Psoas muscle (tissue), 8 donors: ENCODE measurements at places on chromosomes 6 and 20. TPM values are rescaled to one million over a fixed set of nuclear protein-coding genes. Genes with fewer than 3 reads are reported as not detected.

DNA sequence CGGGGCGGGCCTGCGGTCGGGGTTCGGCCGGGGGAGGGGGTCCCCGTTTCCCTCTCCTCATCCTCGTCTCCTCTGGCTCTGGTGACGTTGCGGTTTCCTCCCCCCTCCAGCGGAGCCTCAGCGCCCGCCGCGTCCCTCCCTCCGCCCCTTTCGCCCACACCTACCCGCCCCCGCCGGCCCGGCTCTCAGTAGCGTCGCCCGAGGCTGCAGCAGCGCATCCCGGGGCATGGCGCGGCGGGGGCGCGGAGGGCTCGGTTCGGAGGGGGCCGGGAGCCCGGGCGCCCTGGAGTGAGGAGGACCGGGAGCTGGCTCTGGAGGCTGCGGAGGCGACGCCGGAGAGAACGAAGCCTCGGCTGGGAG lies at the start of gene DSE:
DSE (plus strand) TSS at position 188 of the 360 bp plus-strand sequence. CDS start 28,304 bp downstream, outside the sequence.
- H3K27me3 ChIP-seq, result no peaks in the 10 kb centered on the region
- H3K36me3 ChIP-seq, result no peaks in the 10 kb centered on the region
- peak within 1 kb of the TSS; percentile 97 for H3K4me3 ChIP-seq
- H3K27ac ChIP-seq, result peak within 1 kb of the TSS; percentile 95
- peaks cover 7% of the 10 kb centered on the region for H3K4me1 ChIP-seq
- peak; percentile 84 for DNase-seq

- H3K36me3 ChIP-seq, result no peaks in the 10 kb centered on the region
- H3K4me3 ChIP-seq, result no peak overlapping the region
- no peaks in the 10 kb centered on the region for H3K4me1 ChIP-seq
- no peaks in the 10 kb centered on the region for H3K27me3 ChIP-seq
- H3K27ac ChIP-seq, result no peak overlapping the region
Observed at GRCh38 chr6:134363323-134364039, 45.6 kb upstream of the SGK1 start.

- H3K27me3 ChIP-seq, result peaks cover 7% of the 10 kb centered on the region
- no peak overlapping the region for H3K27ac ChIP-seq
- H3K36me3 ChIP-seq, result no peaks in the 10 kb centered on the region
- H3K4me1 ChIP-seq, result no peaks in the 10 kb centered on the region
- DNase-seq, result no peak
Observed at GRCh38 chr6:168016721-168017525, 19.5 kb downstream of the KIF25 start.

DNA sequence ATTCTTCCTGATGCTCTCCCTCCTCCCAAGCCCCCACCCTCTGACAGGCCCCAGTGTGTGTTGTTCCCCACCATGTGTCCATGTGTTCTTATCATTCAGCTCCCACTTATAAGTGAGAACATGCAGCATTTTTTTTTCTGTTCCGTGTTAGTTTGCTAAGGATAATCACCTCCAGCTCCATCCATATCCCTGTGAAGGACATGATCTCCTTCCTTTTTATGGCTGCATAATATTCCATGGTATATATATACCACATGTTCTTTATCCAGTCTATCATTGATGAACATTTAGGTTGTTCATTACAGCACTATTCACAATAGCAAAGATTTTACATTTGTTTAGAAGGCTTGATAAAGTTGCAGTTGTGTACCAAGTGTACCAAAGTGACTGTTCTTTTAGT lies 57.9 kb downstream of the KCNS1 start:
- no peaks in the 10 kb centered on the region for H3K36me3 ChIP-seq
- H3K4me3 ChIP-seq, result no peak overlapping the region
- no peaks in the 10 kb centered on the region for H3K4me1 ChIP-seq

Gene POFUT1
- 16.3 TPM for total RNA-seq

Gene SLC16A10
- 43.1 TPM for total RNA-seq

Gene TSHZ2
- total RNA-seq, result 1.9 TPM
